Liver (tissue), 10 donors: ENCODE measurements at places on chromosomes 5 and 9. TPM values are rescaled to one million over a fixed set of nuclear protein-coding genes. Genes with fewer than 3 reads are reported as not detected.

DNA sequence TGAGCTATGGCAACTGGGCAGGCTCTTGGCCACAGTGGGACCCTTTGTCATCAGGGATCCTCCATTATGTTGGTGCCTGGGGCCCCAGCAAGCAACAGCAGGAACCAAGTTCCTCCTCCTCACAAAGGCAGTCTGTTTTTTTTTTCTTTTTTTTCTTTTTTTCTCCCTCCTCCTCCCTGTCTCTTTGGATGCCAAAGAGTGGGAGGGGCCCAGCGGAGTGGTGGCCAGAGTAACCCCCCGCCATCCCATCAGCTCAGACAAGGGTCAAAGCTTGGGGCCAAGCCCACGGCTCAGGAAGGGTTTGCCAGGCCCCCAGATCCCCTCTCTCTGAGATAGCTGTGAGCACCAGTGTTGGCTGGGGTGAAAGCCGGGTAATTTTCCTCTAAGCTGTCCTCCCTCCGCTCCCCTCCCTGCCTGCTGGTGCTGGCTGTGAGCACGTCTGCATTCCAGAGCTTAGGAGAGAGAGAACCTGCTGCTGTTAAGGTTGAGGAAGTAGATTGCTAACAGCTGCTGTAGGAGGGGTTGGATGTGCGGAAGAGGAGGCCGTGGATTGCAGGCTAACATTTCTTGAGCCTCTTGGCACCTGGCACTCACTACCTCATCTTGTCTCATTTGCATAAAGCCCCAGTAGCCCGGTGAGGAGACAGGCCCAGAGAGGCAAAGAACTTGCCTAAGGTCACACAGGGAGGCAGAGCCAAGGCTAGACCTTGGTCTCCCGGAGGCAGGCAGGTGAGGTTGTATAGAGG is 21.2 kb downstream of the GSN start:
- no peak for DNase-seq
- H3K27me3 ChIP-seq = no peaks in the 10 kb centered on the region
- H3K27ac ChIP-seq = peak overlapping the region; percentile 42
- no peak overlapping the region for H3K4me3 ChIP-seq
- no peaks in the 10 kb centered on the region for H3K36me3 ChIP-seq
- H3K4me1 ChIP-seq = peaks cover 5% of the 10 kb centered on the region

- H3K27me3 ChIP-seq = no peaks in the 10 kb centered on the region
- H3K27ac ChIP-seq = peak overlapping the region; percentile 74
- H3K4me1 ChIP-seq = peaks cover 26% of the 10 kb centered on the region
- peak; percentile 39 for DNase-seq
- H3K4me3 ChIP-seq = peak overlapping the region; percentile 98
Observed at GRCh38 chr9:122941582-122942234, 888 bp downstream of the RABGAP1 start.

DNA sequence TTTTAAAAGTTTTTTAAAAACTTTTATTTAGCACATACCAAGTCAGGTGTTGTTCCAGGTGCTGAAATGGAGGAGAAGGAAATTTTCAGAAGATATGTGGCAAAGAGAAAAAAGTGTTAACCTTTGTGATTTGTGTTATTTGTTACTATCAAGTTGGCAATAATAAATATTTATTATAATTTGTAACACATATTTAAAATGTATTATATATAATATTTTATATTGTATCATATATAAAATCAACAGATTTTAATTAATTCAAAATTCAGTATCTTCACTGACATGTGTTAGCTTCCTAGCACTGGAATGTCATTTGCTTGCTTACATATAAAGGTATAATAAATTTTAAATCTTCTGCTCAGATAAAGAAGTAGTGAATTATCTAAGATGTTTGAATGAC is 71.5 kb downstream of the STK32A start:
- no peaks in the 10 kb centered on the region for H3K36me3 ChIP-seq
- no peak for DNase-seq
- H3K27me3 ChIP-seq = no peaks in the 10 kb centered on the region
- H3K4me3 ChIP-seq = no peak overlapping the region
- H3K27ac ChIP-seq = no peak overlapping the region

HRH2 gene
- 2.6 TPM for total RNA-seq

DNA sequence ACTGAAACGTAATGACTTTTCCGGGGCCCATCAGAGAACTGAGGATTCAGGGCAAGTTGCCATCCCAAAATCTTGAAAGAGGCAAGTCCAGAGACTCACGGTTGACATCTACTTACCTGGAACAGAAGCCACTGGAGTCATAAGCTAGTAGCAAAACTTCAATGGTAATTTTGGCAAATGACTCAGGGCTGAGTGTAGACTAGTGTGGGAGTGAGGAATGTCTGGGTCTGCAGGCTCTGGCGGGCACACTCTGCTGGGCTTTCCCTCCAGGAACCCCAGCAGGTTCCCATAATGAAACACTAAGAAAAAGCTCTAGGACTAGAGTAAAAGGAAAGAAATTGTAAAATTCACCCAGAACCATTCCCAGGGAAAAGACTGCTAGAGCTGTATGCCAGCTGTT is 122.9 kb upstream of the NFIL3 start:
- no peak overlapping the region for H3K4me3 ChIP-seq
- no peak overlapping the region for H3K27ac ChIP-seq
- H3K4me1 ChIP-seq = no peaks in the 10 kb centered on the region
- no peak for DNase-seq
- H3K27me3 ChIP-seq = no peaks in the 10 kb centered on the region

- no peaks in the 10 kb centered on the region for H3K27me3 ChIP-seq
- H3K4me1 ChIP-seq = no peaks in the 10 kb centered on the region
- DNase-seq = no peak
Observed at GRCh38 chr5:17670353-17670752, 36.1 kb downstream of the TAF11L14 start.
